ENCODE measurements at places on chromosomes 4 and X.

DNA sequence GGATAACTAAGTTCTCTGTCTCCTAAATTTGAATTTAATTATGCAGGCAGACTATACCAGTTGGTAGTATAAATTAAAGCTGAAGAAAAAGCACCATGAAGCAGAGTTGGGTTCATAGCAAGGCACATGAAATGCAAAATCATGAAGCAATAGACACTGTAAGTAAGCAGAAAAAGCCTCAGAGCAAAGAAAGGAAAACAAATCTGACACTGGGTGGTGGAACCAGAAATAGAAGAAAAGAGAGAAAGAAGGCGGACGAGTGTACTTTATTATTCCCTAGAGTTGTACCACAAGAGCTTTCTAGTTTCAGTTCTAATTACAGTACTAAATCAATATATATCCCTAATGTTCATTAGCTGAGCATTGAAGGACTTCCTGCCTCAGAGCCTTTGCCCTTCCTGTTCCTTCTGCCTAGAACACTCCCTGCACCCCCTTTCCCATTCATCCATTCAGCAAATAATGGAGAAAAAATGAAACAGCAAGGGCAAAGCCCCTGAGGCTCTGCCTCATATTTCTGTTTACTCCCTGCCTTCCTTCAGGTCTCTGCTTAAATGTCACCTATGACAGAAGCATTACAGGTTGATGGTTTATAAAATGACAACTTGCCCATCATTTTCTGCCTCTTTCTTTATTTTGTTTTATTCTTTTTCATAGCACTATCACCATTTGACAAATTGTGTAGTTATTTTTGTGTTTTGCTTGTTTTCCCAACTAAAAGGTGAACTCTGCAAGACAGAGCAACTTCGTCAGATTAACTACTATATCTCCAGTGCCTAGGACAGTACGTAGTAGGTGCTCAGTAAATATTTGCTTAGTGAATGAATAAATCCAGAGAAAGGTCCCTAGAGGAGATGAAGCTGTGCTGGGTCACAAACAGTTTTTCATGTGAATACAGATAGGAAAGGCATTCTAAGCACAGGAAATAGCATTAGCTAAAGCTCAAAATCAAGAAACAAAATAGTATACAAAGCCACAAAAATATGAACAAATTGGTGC, 154.0 kb upstream of the RASGEF1B start:
- DNase-seq, result no peak

DNA sequence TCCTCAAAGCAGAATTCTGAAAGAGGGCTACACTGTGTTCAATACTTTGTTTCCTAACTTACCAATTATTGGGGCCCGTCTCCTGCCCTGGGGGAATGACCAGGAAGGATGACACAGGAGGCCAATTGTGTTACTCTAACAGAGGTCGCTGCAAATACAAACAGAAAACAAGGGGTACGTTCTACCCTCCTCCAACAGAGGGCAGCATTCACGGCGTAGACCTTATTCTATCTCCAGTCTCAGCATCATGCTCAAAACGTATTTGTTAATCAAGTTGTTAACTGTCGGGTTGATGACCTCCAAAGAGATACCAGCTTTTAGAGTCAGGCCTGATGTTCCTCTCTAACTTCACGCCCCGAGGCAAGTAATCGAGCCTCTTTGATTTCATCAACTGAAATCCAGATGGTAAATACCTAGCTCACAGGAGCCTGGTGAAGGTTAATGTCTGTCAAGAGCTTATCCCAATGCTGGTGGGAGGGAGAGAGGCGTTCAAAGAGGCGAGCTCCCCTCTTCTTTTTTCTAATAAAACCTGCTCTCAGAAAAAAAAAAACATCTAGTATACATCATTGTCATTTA, 181.0 kb upstream of the KCNIP4 start:
- no peak for DNase-seq

- DNase-seq, result no peak
Measured at GRCh38 chrX:137652086-137652485, 86.2 kb downstream of the ZIC3 start.

GRCh38 chr4:128347175-128347868, 59.7 kb upstream of the PGRMC2 start:
- DNase-seq, result no peak

DNA sequence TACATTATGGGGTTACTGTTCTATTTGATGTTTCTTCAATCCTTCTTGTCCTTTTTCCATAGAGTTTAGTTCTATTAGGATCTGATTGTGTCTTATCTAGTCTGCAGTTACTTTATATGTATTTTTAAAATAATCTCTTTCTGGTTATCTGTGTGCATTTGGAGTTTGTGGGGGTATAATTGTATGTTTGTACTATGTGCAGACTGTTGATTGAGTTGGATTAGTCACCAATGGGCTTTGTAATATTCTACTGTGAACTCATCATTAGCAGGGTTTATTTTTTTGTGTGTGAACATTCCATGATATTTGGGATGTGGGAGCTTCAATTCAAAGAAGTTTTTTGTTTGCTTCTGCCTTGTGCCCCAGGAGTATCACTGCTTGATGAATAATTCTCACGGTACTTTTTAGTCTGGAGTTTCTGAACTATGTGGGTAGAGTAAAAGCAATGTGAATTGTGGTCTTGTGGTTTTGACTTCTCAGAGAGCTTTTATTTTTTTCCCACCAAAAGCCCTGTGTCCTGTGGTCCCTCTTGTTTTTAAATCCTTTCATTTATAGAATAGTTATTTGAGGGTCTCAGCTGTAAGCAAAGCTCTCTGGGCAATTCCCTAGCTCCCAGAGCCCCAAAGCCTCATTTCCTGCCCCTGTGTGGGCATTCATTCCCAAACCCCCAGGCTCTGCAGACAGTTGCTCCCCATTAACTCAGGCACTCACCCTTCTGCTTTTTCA, 127.8 kb downstream of the PHKA2 start:
- DNase-seq, result no peak

- no peak for DNase-seq
Measured at GRCh38 chr4:33073811-33074210, 2353.6 kb downstream of the PCDH7 start.

GRCh38 chrX:120677004-120677652, 47.3 kb upstream of the C1GALT1C1 start:
- DNase-seq, result no peak

GRCh38 chr4:176413171-176413570, 93.4 kb downstream of the SPCS3 start:
- no peak for DNase-seq

- DNase-seq, result no peak
Measured at GRCh38 chrX:80513625-80514024, 93.4 kb downstream of the TENT5D start.

DNA sequence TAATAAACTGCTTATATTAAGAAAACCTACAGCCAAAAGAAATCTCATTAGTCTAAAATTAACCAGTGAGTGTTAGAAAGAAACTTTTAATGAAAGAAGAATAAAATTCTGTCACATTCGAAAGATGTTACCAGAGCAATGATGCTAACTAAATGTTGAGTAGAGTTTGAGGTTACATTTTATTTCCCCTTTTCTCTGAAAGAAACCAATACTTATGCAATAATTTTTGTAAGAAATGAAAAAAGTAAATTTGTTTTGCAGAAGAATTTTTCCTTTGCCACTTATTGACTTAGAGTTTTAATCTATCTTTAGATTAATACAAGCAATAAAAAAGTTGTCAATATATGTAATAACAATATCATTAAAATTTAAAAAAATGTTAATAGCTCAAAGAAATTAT, 574.0 kb upstream of the GALNTL6 start:
- no peak for DNase-seq

- no peak for DNase-seq
Measured at GRCh38 chrX:66408507-66408906, 230.4 kb downstream of the EDA2R start.

DNA sequence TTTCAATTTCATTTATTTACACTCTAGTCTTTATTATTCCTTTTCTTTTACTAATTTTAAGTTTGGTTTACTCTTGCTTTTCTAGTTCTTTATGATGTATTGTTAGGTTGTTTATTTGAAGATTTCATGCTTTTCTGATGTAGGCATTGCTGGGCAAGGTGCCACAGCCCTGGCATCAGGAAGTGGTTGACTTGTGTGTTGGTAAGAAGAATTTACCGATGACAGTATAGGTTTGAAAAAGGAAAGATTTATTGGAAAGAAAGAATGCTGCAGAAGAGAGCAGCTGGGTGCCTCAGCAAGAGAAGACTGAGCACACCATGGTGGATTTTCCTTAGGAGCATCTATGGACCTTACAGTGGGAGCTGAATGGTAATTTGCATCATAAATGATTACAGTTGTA, 153.2 kb downstream of the KLF8 start:
- no peak for DNase-seq

- DNase-seq, result no peak
Measured at GRCh38 chrX:47611489-47611888, 8.2 kb downstream of the SYN1 start.

DNA sequence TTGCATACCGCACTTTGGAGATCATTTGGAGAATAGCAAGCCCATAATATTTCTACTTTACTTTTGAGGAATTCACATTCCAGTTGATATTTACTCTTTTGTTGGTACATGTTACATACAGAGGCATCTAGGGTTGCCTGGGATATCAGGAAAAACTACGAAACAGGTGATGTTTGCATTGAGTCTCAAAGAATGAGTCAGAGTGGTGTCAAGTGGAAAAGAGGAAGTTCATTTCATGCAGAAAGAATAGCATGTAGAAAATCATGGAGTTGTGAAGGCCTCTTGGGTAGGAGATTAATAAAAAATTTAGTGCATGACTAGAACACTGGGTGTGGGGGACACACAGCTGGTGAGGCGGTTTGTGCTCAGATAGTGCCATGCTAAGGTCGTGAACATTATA, 33.5 kb upstream of the ELOVL6 start:
- DNase-seq, result no peak

GRCh38 chr4:113700602-113701150, 60.9 kb downstream of the CAMK2D start:
- no peak for DNase-seq

DNA sequence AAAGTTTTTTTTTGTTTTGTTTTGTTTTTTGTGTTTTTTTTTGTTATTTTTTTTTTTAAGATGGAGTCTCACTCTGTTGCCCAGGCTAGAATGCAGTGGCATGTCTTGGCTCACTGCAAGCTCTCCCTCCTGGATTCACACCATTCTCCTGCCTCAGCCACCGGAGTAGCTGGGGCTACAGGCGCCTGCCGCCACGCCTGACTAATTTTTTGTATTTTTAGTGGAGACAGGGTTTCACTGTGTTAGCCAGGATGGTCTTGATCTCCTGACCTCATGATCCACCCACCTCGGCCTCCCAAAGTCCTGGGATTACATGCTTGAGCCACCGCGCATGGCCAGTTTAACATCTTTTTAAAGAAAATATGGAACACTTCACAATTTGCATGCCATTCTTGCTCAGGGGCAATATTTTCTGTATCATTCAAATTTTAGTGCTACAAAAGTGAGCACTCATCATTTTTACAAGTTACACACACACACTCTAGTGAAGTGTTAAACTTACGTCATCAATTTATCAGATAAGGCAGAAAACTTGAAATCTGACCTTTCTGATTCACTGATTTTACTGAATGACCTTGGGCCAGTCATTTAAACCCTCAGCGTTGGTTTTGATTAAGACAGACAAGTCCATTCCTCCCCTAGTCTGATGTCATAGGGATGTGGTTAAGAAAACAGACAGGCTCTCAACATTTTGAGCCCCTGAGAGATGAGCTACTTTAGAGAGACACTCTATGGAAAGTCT, 61.2 kb downstream of the TRIM2 start:
- DNase-seq, result no peak

DNA sequence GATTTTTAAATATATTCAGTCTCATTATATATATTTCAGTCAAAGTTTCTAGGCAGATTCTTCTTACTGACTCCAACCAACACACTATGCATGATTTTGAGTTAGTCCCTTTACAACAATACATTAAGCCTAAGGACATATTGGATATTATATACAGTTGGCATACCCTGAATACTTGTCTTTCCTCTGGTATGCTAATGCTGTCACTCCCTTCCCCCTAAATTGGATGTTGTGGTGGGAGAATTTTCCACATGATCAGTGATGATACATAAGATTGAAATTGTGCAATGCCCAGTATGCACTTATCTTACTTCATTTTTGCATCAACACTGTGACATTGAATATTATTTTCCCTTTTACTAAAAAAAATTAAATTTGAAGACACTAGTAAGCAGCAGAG, 935.2 kb downstream of the PCDH7 start:
- no peak for DNase-seq

DNA sequence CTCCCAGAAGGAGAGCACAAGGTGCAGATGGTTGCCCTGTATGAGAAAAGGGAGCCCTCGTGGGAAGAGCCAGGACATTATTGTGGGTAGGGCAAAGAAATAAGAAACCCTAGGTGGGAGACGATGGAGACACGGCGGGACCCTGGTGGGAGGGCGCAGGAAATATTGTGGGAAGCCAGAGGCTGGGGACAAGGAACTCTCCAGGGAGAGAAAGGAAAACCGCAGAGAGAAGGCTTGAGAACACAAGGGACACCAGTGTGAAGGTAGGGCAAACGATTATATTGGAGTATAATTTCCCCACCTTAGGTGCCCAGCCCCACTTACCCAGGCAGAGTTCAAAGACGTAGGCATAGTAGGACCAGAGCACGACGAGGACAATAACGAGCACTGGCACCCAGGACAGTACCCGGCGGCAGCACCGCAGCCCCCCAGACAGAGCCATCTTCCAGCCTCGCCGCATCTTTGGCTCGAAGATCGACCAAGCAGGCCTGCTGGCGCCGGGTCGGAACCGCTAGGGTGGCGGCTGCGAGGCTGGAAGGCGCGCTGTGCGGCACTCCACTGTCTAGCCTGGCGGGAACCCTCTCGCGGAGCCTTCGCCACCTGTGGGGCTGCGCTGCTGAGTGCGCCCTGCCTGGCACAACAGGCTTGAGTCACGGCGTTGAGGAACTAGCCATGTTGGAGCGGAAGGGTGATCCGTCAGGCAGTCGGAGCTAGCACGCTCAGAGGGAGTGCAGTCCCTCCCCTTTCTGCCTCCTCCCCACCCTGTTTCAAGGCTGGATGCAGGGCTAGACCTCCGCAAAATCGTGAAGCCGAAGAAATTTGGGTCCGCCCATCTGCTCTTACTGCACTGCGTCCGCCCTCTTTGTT, at the start of gene ZDHHC15:
Gene ZDHHC15, minus strand, starts transcription at position 473 of the 867 bp plus-strand sequence. Its CDS starts 13 bp downstream, at position 460.
- DNase-seq, result peak; percentile 73

GRCh38 chrX:91122151-91122694, 312.4 kb upstream of the PABPC5 start:
- no peak for DNase-seq

GRCh38 chrX:43676971-43677572, 21.0 kb downstream of the MAOA start:
- DNase-seq, result no peak

DNA sequence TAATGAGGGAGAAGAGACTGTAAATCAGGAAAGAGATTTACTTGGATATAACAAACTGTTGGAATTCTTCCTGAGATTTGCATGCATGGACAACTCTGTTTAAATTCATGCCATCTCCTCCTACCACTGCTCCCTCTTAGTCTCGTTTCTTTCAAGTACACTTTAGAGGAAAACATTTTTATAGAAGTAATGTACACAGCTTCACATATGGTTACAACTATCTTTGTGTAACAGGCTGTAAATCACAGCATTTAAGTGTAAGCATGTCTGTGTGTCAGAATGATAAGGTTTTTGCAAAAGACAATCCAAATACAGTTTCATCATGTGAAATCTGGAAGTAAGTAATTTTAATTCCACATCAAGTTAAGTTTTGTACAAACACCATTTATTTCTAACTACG, 21.5 kb upstream of the ENPEP start:
- no peak for DNase-seq

GRCh38 chrX:97030463-97030862, 146.8 kb downstream of the RPA4 start:
- DNase-seq, result no peak

- no peak for DNase-seq
Measured at GRCh38 chr4:124265701-124266100, 446.8 kb downstream of the ANKRD50 start.

GRCh38 chr4:83561381-83561780, 25.5 kb downstream of the GPAT3 start:
- DNase-seq, result no peak

GRCh38 chr4:186723292-186724057, at the start of gene FAT1:
TSS of gene FAT1 (minus strand) at chr4:186723856. CDS start at chr4:186709827, 14,029 bp downstream.
- peak; percentile 89 for DNase-seq

All from left forelimb (tissue), 1 donor.